ENCODE measurements at places on chromosomes 13 and 19. TPM values are rescaled to one million over a fixed set of nuclear protein-coding genes. Genes with fewer than 3 reads are reported as not detected.

The DIAPH3 gene
- 20.6 TPM for total RNA-seq

The SMIM24 gene
- total RNA-seq: 2.8 TPM

The N4BP2L1 gene
- total RNA-seq: 5.3 TPM

The FCAR gene
- 0.39 TPM for total RNA-seq

The MBD3L2 gene
- total RNA-seq: not detected

The CYP2B6 gene
- 8.4 TPM for total RNA-seq

The NLRP12 gene
- 4.7 TPM for total RNA-seq

The RXFP2 gene
- total RNA-seq: not detected

DNA sequence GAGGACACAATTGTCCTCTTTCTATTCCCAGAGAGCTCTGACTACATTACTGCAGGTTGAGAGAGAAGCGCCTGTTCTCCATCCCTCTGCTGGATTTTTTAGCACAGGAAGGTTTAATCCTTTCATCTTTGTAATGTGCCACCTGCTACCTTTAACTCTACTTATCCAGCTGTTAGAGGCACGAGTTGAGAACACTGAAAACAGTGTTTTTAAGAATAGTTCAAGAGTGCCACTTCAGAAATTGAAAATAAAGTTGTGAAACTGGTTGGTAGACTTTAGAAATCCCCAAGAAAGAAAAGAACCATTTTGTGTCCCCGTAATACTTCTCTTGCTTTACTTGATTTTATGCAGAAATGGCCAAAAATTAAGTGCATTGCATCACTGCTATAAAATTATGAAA, 20.6 kb downstream of the FREM2 start:
- no peak overlapping the region for H3K4me3 ChIP-seq
- no peak overlapping the region for H3K27ac ChIP-seq

DNA sequence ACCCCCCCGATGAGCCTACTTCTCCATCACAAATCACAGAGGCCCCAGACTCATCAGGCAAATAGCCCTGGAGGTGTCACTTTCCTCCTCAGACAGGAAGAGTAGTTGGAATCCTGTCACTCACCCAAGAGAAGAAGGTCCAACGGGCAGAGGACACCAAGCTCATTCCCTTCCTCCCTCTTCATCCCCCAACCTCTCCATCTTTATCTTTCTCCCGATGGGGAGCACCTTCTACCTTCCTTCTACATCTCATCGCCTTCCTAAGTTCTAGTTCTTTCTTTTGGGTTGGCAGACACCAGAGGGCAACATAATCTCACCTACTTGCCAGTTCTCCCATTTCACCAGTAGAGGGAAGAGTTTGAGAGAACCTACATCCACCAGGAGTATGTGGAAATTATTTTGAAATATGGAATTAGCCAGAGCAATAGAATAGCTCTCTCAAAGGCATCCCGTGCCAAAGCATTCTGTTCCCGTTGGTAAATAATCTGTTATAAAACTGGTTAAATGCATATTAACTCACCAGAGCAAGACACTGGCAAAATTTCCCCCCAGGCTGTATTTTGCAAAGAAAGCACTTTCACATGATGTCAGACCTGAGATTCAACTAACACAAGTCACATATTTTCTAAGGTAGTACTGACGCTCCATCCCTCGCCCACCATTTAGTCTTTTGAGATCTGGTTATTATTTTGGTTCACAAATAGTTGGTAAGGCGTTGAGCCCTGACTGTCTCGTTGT, 55.0 kb downstream of the ZIC5 start:
- H3K36me3 ChIP-seq: no peaks in the 10 kb centered on the region
- no peak overlapping the region for H3K27ac ChIP-seq
- no peak overlapping the region for H3K4me3 ChIP-seq
- DNase-seq: no peak

DNA sequence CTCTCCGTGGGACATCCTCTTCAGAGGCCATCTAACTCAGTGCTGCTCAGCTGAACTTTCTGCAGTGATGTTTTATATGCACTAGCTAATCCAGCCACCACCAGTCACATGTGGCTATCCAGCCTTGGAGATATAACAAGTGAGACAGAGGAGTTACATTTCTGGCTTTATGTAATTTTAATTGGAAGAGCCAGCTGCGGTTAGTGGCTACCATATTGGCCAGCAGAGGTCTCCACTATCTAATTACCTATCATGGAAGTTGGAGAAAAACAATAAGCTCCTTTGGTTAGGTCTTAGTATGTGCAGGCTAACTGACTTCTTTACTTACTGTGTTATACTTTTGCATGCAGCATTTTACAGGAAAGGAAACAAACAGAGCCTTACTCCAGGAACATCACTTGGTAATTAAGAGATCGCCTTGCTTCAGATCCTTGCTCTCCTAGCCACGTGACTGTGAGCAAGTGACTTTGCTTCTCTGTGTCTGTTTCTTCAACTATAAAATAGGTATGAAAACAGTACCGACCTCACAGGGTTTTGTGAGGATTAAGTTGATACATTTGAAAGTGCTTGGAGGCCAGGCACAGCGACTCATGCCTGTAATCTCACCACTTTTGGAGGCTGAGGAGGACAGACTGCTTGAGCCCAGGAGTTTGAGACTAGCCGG, 1.6 kb upstream of the KLK10 start:
- no peaks in the 10 kb centered on the region for H3K36me3 ChIP-seq
- no peak overlapping the region for H3K4me3 ChIP-seq
- no peak overlapping the region for H3K27ac ChIP-seq

- H3K36me3 ChIP-seq: no peaks in the 10 kb centered on the region
- no peaks in the 10 kb centered on the region for H3K4me1 ChIP-seq
- no peak overlapping the region for H3K4me3 ChIP-seq
- H3K27me3 ChIP-seq: no peaks in the 10 kb centered on the region
Measured at GRCh38 chr19:32129141-32129540, 216.3 kb upstream of the ZNF507 start.

DNA sequence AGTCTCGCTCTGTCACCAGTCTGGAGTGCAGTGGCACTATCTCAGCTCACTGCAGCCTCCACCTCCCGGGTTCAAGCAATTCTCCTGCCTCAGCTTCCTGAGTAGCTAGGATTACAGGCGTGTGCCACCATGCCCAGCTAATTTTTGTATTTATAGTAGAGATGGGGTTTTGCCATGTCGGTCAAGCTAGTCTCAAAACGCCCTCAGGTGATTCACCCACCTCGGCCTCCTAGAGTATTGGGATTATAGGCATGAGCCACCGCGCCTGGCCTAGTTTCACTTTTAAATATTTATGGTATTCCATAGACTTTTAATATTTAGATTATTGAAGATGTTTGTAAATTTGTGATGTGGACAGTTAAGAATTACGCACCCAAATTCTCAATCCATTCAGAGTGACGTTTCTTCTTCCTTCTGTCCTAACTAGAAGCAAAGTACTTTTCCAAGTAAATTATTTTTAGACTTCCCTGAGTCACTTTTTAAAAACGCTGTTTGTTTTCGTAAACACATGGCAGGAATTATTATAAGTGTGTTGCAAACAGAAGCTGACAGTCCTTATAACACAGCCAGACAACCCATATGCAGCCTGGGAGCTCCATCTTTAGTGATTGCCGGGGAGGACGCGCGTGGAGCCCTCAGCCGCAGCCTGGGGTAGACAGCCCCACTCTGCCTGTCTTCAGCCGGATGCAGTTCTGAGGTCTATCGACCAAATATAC, 131.7 kb downstream of the ATP11A start:
- H3K4me1 ChIP-seq: no peaks in the 10 kb centered on the region
- H3K4me3 ChIP-seq: no peak overlapping the region
- H3K27ac ChIP-seq: no peak overlapping the region
- DNase-seq: peak; percentile 4

DNA sequence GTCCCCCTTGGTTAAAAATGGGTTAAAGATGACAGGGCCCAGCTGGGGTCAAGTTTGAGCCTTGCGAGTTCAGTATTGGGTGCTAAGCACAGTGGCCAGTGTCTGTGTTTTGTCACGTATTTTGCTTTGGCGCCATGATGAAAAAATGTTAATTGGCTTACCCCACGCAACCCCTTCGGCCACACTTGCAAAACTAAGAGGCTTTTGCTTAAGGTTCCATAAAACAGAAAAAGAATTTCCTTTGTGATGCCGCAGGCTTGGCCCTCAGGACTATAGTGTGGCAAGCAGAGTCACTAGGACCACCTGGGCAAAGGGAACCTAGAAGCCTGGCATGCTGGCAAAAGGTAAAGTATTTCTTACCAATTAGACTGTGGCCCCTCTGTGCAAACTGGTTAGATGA, 20.7 kb downstream of the DPRX start:
- H3K27ac ChIP-seq: no peak overlapping the region
- H3K4me1 ChIP-seq: no peaks in the 10 kb centered on the region
- peaks cover 8% of the 10 kb centered on the region for H3K27me3 ChIP-seq
- H3K4me3 ChIP-seq: no peak overlapping the region
- H3K36me3 ChIP-seq: peaks cover 63% of the 10 kb centered on the region
- DNase-seq: no peak

- H3K4me3 ChIP-seq: no peak overlapping the region
- H3K27ac ChIP-seq: no peak overlapping the region
- H3K4me1 ChIP-seq: no peaks in the 10 kb centered on the region
- DNase-seq: no peak
- no peaks in the 10 kb centered on the region for H3K36me3 ChIP-seq
Measured at GRCh38 chr13:92460479-92460878, 766.1 kb upstream of the GPC6 start.

GRCh38 chr19:46392837-46393236, 20.5 kb downstream of the CCDC8 start:
- DNase-seq: no peak
- H3K4me3 ChIP-seq: no peak overlapping the region

DNA sequence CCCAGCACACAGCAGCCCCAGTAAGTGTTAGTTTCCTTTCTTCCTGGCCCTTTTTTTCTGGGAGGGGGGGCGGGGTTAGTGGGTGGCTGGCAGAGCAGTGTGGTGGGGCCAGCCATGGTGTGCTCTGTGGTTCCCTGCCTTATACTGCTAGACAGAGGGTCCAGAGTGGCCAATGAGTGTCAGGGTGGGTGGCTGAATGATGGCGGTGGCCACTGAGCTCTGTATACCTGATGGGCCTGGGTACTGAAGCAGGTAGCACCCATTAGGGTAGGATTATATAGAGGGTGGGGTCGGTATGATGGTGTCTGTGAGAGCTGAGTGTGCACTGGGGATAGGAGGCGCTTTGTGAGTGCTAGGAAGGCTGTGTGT, 13.8 kb downstream of the CIC start:
- no peak overlapping the region for H3K4me3 ChIP-seq
- no peak for DNase-seq
- H3K27me3 ChIP-seq: no peaks in the 10 kb centered on the region
- H3K36me3 ChIP-seq: peaks cover 4% of the 10 kb centered on the region

DNA sequence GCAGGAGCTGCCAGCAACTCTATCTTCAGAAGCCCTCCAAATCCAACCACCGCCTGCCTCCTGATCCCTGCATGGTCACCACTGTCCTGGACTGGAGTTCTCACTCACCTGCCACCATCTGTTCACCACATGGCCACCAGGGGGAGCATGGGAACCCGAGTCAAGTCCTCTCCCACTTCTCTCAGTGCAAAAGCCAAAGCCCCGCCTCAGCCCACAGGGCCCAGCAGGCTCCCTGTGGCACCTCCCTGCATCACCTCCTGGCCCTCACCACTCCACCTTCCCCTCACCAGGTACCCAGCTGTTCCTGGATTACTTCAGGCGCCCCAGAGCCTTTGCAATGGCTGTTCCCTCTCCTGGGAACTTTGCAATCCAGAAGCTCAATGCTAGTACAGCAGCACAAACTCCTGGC, 5.3 kb downstream of the DHPS start:
- peak; percentile 97 for DNase-seq
- H3K36me3 ChIP-seq: peaks cover 62% of the 10 kb centered on the region
- no peak overlapping the region for H3K4me3 ChIP-seq
- H3K27me3 ChIP-seq: no peaks in the 10 kb centered on the region
- H3K27ac ChIP-seq: no peak overlapping the region

- no peak for DNase-seq
- H3K4me3 ChIP-seq: no peak overlapping the region
- no peaks in the 10 kb centered on the region for H3K4me1 ChIP-seq
- no peaks in the 10 kb centered on the region for H3K27me3 ChIP-seq
Measured at GRCh38 chr13:85853901-85854663, 54.9 kb upstream of the SLITRK6 start.

- H3K27me3 ChIP-seq: peaks cover 4% of the 10 kb centered on the region
- H3K4me3 ChIP-seq: peak overlapping the region; percentile 80
- peaks cover 17% of the 10 kb centered on the region for H3K36me3 ChIP-seq
- no peak overlapping the region for H3K27ac ChIP-seq
- peaks cover 32% of the 10 kb centered on the region for H3K4me1 ChIP-seq
Measured at GRCh38 chr19:48415395-48415794, 21.9 kb downstream of the GRIN2D start.

DNA sequence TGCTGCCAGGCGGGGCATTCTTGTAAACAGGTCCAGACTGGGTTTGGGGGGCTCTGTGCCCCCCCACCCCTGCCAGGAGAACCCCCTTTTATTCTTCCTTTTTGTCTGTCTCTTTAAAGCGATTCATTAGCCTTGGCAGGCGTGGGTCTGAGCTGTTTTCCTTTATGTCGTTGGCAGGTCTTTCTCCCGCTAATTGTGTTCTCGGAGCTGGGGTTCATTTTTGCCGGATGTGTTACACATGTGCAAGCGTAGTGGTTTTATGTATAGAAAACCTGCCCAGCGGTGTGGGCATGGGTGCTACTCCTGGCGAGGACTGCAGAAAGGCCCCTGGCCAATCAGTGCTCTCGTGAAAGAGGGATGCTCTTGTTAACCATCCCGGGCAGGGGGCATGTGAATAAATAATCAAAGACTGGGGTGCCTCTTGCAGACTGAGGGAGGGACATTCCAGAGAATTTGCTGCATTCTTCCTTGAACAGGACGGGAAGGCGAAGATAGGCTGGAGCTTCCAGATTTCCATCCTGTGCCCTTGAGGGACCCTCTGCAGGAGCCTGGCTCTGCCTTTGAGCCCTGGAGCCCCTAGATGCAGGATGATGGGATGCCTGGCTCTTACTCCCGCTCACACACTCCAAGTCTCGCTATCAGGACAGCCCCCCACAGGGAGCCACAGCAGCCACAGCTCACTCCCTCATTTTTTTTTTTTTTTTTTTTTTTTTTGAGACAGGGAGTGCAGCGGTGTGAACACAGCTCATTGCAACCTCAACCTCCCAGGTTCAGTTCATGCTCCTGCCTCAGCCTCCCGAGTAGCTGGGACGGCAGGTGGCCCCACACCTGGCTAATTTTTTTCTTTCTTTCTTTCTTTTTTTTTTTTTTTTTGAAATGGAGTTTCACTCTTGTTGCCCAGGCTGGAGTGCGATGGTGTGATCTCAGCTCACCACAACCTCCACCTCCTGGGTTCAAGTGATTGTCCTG, 14.1 kb downstream of the CARM1 start:
- DNase-seq: no peak
- H3K4me3 ChIP-seq: peak overlapping the region; percentile 6
- H3K36me3 ChIP-seq: no peaks in the 10 kb centered on the region
- H3K27me3 ChIP-seq: no peaks in the 10 kb centered on the region

GRCh38 chr19:5838353-5839064, 993 bp downstream of the FUT6 start:
- peaks cover 23% of the 10 kb centered on the region for H3K27me3 ChIP-seq
- H3K4me1 ChIP-seq: no peaks in the 10 kb centered on the region
- no peak overlapping the region for H3K4me3 ChIP-seq
- DNase-seq: no peak
- no peak overlapping the region for H3K27ac ChIP-seq

Measured in WTC11 (cell line).